GM12865 (cell line): ENCODE measurements at places on chromosomes 11 and 22.
A peak's percentile ranks its signal among the peaks of the same experiment; 100 is the strongest.

DNA sequence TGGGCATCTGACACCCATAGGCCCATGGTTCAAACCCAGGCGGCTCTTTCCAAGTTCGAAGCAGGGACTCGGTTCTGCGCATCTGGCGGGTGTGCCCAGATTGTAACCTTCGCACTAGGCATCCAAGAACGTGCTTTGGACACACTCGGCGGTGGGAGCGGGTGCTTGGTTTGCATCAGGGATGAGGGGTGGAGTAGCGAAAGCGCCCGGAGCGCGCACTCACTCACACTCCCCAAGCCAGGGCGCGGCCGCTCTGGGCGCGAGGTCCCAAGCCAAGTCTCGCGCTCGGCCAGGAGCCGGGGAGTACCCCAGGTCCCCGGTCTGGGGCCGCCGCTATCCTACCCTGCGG, 243 bp upstream of the SYT9 start:
- no peak for DNase-seq

- DNase-seq = no peak
These were observed 32.7 kb downstream of the CD6 start for GRCh38 chr11:61004180-61004611.

DNA sequence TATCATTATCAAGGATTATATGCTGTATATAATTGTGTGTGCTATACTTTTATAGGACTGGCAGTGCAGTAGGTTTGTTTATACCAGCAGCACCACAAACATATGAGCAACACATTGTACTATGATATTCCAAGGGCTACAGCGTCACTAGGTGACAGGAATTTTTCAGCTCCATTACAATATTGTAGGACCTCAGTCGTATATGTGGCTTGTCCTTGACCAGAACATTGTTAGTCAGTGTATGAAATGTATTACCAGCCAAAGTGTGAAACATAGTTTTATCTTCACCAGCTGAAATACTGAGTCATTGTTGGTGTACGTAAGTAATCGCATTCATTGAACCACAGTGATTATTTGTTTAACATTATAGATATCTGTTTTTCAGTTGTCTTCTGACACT, 20.4 kb downstream of the JHY start:
- DNase-seq = no peak

DNA sequence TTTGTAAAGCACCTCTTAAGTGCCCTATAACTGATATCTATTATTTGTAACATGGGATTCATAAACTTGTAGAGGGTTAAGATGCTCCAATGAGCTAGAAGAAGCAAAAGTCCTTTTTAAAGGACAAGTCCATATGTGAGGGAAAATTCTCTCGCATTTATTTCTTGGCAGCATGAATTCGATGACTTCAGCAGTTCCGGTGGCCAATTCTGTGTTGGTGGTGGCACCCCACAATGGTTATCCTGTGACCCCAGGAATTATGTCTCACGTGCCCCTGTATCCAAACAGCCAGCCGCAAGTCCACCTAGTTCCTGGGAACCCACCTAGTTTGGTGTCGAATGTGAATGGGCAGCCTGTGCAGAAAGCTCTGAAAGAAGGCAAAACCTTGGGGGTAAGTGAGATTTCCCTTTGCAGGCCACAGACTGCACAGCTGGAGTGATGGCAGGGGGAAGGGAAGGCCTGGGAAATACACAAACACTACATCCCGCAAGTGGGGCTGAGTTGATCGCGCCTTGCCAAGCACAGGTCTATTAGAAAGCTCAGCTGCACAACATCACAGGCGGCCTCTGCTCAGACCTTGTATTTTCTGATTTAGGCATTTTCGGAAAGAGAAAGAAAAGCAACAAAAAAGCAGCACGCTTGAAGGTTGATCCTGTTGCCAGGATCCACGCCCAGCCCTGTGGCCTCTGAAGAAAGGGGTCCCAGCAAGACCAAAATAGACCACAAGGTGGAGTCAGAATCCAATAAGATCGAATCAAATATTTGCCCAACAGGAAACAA, 1.5 kb downstream of the MS4A8 start:
- peak; percentile 66 for DNase-seq

- no peak for DNase-seq
These were observed 34.7 kb downstream of the CCDC83 start for GRCh38 chr11:85889676-85890579.

DNA sequence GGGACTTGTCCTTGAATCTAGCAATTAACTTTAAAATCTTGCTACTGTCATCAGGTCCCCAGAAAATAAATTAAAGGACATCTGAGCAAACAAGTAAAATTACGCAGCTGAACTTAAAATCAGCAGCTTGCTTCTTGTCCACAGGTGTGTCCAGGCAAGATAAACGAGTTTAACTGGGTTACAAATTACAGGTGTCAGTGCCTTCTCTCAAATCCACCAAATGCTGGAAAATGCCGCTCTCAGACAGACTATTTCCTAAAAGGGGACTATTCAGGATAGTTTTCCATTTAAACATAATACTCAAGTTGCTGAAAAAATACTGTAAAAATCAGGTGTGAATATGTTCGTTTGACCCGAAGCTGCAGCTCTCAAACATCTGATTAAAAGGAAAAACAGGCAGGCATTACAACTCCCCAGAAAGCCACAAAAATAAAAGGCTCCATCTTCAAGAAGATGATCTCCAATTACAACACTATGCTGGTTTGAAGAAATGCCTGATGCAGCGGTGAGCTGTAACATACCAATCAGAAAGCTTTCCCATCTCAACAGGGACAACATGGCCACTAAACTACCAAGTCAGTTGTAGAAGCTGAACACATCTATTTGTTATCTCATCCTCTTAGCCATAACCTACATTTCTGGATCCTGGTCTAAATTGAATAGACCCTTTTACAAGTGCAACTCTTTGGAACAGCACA, 82.1 kb downstream of the CADM1 start:
- DNase-seq = no peak

- no peak for DNase-seq
These were observed 62.3 kb upstream of the ANO5 start for GRCh38 chr11:22130462-22131053.

DNA sequence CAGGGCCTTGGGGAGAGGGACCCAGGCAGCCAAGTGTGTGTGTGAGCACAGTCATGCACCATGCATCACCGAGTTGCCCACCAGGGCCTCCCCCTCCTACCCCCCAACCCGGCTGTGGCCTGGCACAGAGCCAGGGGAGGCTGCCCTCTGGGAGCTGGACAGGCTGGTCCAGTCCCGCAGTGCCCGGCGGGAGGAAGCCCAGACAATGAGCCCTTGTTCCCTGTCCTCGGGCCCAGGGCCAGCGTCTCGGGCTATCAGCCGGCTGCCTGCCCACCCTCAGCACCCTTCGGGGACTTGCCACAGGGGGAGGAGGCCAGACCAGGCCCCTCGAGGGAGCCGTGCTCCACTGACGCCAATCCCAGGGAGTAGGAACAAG, 4.5 kb downstream of the LRRC75B start:
- DNase-seq = no peak

DNA sequence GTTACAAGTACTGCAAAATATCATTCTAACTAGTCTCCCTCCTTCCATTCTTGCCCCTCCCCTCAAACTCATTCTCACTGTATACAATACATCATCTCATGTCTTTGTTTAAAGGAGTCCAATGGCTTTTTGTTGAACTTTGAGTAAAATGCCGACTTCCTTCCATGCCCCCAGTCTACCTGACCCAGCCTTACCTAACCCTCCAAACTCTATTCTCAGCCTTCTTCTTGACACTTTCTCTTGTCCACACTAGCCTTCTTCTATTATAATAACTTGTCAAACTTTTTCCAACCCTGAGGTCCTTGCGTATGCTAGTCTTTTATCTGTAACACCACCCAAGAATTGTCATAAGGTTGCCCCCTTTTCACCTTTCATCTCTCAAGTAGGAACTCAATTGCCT, 1011.4 kb upstream of the CCDC90B start:
- DNase-seq = no peak

DNA sequence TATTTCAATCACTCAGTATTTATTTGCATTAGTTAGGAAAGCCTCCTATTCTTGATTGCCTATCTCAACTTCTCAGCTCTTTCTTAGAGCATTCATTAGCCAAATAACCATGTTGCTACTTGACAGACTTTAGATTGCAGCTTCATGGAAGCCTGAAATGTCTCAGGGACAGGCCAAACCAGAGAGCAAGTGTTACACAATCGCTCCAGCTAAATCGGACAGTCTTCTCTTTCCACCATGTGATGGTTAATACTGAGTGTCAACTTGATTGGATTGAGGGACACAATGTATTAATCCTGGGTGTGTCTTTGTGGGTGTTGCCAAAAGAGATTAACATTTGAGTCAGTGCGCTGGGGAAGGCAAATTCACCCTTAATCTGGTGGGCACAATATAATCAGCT, 106.5 kb upstream of the DRD2 start:
- no peak for DNase-seq

- no peak for DNase-seq
These were observed 50.2 kb downstream of the DHCR7 start for GRCh38 chr11:71397961-71398360.

- no peak for DNase-seq
These were observed 38.4 kb upstream of the PHF21A start for GRCh38 chr11:46159680-46160079.

GRCh38 chr11:1112351-1113191, 37.9 kb downstream of the MUC2 start:
- DNase-seq = no peak

GRCh38 chr11:75888416-75888815, 73.4 kb downstream of the UVRAG start:
- no peak for DNase-seq

DNA sequence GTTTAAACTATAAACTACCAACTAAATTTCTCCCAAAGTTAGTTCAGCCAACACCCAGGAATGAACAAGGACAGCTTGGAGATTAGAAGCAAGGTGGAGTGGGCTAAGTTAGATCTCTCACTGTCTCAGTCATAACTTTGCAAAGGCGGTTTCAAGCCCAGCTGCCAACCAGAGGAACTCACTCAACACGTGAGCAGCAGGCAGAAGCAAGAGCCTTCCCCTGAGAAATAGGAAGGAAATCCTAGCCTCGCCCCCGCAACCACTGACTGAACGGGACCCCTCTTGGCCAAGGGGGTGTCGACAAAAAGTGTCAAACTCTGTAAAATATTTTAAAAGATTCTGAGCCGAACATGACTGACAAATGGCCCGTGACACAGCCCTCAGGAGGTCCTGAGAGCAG, 4.4 kb upstream of the KRTAP5-9 start:
- peak; percentile 37 for DNase-seq
